ENCODE measurements at places on chromosomes 6 and 20.

- DNase-seq, result no peak
These were observed 224.9 kb downstream of the PHACTR1 start for GRCh38 chr6:12941422-12941821.

DNA sequence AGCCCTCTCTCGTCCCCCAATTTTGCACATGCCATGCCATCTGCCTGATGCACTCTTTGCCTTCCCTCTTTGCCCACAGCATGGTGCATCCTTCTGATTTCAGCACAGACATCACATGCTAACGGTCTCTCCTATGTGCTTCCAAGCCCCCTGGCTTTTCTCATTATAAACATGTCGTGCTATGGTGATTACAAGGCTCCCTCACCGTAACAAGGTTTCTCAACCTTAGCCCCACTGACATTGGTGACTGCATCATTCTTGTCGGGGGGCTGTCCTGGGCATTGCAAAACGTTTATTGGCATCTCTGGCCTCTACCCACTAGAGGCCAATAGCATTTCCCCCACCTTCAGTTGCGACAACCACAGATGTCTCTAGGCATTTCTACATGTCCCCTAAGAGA is 187.2 kb downstream of the TFAP2C start:
- DNase-seq, result no peak

DNA sequence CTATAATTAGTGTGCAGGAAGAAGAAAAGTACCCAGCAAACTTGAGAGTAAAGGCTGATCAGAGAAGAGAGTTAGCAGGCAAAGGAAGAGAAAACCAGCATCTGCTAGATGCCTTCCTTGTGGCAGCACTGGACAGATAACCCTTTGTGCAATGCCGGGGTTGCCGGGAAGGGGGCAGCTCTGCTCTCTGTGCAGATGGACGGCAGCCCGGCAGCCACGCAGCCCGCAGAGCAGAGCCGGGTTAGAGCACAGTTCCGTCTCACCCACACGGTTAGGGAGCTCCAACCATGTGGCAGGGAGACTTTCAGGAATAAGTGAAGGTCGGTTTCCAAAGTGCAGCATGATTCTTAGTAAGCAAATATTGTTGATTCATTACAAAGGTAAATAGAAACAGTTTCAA is 80.0 kb upstream of the RPS6KA2 start:
- peak; percentile 8 for DNase-seq

GRCh38 chr6:106086814-106087175 is 659 bp downstream of the PRDM1 start:
- DNase-seq, result peak; percentile 28

DNA sequence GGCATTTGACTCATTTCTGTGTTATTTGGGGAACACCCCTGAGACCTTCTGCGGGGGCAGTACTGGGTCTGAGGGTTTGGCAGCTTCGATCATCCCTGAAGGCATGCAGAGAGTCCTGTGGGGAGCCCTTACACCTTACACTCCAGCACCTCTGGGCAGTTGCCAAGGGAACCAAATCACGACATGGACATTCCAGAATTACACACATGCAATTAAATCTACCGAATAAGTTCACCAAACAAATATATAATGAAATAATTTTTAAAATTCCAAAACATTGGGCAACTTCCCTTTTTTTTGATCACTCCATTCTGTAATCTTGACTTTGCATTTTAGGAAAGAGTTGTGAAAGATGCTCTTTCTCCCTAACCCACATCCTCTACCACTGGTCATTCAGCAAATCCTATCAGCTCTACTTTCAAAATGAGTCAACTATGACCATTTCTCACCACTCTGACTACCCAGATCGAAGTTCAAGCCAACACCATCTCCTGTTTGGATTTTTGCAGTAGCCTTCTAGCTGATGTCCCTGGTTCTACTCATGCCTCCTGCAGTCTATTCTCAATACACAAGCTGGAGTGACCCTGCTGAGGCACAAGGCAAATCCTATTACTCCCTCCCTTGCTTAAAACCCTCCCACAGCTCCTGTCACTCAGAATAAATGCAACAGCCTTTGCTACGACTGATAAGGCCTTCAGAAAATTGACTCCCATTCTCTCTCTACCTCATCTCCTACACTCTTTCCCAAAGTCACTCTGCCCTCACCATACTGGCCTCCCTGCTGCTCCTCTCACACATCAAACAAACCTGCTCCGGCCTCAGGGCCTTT is 533.3 kb downstream of the HACE1 start:
- peak; percentile 57 for DNase-seq

DNA sequence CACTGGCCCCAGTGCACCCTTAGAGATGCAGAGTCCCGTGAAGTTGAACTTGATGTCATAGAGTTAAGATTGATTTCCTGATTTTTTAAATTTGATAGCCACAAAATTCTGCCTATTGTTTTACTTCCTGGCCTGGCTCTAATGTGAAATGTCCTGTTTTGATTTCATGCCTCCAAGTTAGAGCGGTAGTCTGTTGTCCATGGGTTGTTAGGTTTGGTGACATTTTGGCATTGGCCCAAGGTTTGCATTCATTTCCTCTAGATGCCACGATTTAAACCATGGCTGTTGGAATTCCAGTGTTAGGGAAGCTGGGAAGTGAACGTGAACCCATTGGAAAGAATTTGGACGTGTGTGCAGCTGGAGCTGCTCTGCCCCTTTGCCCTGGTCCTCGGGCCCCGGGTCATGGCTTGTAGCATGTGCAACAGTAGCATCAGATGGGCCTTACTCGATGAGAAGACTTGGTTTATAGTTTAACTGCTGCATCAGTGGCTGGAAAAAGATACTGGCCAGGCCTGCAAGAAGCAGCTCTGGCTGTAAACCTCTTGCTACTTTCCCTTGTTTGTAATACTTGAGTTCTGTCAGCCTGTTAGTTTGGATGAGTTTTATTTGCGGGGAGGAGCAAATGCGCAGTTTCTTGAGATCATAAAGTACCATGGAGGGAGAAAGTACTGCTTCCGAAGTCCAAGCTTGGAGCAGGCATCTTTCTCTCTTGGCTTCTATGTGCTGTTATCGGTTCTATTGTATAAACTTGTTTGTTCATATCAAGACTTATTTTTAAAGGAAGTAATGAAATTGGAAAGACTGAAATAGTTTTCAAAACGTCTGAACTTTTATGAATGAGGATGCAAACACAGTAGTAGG is 121.4 kb upstream of the CLDN20 start:
- DNase-seq, result peak; percentile 42

DNA sequence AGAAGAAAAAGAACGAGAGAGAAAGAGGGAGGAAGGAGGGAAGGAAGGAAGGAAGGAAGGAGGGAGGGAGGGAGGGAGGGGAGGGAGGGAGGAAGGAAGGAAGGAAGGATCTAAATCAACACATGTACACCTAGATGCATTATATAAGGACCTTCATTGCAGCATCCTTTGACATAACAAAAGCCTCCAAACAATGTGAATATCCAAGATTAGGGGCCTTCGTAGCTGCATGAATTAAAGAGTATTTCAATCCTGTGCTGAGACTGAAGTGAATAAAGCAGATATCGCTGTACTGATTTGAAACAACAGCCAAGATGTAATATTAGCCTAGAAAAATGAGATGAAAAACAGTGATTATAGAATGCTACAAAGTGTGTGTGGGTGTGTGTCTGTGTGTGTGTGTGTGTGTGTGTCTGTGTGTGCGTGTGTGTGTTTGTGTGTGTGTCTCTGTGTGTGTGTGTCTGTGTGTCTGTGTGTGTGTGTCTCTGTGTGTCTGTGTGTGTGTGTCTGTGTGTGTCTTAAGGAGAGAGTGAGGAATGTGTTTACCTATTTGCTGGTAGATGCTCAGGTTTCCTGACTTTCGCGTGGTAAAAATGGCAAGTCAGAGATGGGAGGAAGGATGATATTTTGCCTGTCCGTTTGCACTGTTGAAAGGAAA is 129.0 kb upstream of the PTPN1 start:
- DNase-seq, result no peak

DNA sequence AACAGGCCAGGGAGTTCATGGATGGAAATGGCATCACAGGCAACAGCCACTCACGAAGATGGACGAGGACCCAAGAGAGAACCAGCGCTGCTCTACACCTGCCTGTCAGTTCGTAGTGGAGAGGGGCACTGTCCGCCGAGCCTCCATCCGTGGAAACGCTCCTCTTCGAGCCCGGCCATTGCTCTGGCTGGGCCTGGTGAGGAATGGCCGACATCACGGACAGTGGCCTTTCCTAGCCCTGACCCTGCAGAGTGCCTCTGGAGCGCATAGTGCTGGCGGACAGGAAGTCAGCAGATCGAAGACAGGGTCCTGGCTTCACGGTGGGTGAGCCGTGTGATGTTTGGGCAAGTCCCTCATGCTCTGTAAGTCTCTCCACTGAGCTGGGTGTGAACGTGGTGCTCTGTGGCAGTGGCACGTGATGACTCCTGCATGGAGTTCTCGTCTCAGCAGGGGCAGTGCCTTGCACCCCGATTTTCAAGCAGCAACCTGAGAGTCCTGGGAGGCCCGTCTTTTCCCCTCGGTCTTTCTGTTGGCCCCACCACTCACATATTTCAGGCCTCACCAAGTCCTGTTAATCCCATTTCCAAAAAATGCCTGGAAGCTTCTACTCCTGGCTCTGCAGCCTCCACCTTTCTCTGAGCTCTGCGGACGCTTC is 214.4 kb downstream of the ERMARD start:
- no peak for DNase-seq

- DNase-seq, result peak; percentile 87
These were observed 31.0 kb upstream of the EZR start for GRCh38 chr6:158849899-158850806.

DNA sequence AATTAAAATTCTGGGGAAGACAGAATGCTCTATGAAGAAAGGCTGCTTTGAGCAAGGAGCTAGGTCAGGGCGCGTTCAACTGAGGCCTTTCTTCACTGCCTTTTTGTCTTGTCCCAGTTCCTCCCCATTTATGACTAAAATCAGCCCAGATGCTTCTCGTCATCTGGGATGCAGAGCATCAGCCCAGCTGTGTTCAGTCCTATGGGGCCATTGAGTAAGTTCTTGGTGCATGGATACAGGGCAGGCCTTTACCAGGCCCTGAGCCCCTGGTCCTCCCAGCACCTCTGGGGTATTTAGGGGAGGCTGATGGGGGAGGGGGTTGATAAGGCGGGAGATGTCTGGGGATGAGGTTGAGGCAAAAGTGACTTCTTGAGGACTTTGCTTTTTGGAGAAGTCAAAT is 55.7 kb downstream of the PTPN1 start:
- DNase-seq, result no peak

DNA sequence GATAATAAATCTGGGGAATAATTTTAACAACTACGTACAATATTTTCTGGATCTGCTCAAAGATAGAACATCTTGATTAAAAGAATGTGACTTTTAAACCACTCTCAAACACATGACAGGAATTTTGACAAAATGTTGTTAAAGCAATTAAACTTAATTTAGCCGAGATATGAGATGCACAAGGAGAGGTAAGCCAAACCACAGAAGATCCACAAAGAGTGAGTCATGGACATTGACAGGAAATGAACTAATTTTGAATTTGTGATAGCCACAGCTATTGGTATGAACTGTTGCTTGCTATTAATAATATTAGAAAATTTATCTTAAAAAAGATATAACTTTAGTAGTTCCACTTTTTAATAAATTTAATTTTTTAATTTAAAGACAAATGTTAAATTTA is 27.8 kb upstream of the VGLL2 start:
- no peak for DNase-seq

DNA sequence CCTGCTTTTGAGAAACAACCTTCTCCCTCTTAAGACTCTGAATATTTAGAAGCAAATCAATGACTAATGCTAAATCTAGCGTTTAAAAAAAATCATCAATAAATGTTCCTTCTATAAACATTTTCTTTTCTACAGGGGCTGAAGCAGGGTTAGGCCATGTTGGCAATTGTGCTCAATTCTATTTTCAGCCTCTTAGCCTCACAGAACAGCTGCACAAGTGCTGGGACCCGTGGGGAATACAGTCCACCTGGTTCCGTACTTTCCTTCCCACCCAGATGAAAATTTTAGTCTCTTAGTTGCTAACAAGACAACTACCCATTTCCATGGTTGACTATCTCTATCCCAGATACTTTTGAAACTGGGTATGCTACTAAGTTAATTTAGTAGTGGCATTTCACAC is 138.6 kb downstream of the RPS12 start:
- no peak for DNase-seq

GRCh38 chr20:34213213-34213612 is 28.0 kb upstream of the ASIP start:
- no peak for DNase-seq

- DNase-seq, result no peak
These were observed 33.3 kb downstream of the FARS2 start for GRCh38 chr6:5294392-5295211.

DNA sequence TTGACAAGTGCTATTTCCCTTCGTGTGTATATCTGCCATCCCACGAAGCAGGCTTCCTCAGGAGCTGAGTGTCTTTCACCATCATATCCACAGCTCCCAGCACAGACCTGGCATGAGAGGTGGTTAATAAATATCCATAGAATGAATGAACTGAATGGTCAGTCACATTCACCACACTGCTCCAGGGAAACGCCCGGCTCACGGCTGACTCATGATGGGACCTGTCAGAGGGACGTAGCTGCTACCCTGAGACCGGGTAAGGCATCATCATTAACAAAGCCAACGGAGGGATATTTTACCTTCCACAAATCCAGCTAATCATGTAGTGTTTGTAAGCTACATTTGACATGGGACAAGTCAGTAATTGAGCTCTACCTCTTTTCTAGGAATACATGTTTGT is 12.5 kb downstream of the AGPAT4 start:
- no peak for DNase-seq

- no peak for DNase-seq
These were observed 1.9 kb downstream of the GRM4 start for GRCh38 chr6:34143884-34144580.

- DNase-seq, result peak; percentile 72
These were observed 4.6 kb downstream of the PTPRK start for GRCh38 chr6:128515550-128516513.

DNA sequence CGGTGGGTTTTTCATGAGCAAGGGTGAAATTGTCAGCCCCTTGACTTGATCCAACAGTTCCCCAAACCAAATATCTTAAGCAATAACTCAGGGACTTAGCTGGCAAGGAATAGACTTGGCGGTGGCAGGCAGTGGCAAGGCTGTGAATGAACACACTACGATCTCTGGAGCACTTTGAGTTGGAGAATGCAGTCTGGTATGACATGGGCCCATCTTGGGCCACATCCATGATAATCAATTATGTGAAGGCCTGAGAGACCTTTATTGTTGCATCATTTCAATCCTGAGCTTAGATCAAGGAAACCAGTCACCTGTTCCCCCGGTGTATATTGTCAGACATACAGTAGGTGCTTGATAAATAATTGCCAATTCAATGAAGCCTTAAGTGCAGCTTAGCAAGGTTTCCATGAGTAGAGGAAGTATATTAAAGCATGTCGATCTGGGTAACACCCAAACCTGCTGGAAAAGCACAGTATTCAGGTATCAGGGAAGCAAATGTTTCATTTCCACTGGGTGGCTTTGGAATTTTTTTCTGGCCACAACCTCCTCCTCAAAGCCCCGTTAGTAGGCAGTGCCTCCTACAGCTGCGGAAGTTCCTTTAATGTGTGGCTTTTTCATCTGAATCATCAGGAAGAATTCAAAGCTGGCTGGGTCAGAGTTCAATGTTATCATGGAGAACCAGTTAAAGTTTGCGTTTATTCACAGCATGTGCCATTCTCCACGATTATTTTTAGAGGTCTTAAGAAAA is 10.2 kb downstream of the CASS4 start:
- DNase-seq, result peak; percentile 72

GRCh38 chr6:147063469-147064031 is 140.7 kb upstream of the STXBP5 start:
- DNase-seq, result peak; percentile 94
